Activated CD8-positive, alpha-beta memory T cell treated with anti-CD3 and anti-CD28 coated beads, Interleukin-2, amount 10 ng/mL, durations not matched to agents 7 days and 5 days (primary cell): ENCODE measurements at places on chromosomes 5 and 9.

DNA sequence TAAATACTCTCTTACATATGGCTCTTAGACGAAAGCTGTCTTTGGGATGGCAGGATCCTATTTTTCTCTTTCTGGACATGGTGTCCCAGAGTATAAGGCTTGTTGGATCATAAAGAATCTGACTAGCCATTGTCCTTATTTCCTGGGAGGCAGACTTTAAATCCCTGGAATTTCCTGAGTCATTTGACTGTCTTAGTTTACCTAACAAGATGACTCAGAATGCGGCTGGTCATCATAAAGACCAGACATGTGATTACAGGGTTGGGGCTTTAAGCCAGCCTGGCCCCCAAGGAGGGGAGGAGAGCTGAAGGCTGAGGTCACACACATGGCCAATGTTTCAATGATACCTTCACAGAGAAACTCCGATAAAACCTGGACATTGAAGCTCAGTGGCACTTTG is 37.2 kb downstream of the FAM240B start:
- H3K27ac ChIP-seq = no peak overlapping the region
- no peak for DNase-seq
- no peak overlapping the region for H3K4me3 ChIP-seq
- H3K36me3 ChIP-seq = no peaks in the 10 kb centered on the region

DNA sequence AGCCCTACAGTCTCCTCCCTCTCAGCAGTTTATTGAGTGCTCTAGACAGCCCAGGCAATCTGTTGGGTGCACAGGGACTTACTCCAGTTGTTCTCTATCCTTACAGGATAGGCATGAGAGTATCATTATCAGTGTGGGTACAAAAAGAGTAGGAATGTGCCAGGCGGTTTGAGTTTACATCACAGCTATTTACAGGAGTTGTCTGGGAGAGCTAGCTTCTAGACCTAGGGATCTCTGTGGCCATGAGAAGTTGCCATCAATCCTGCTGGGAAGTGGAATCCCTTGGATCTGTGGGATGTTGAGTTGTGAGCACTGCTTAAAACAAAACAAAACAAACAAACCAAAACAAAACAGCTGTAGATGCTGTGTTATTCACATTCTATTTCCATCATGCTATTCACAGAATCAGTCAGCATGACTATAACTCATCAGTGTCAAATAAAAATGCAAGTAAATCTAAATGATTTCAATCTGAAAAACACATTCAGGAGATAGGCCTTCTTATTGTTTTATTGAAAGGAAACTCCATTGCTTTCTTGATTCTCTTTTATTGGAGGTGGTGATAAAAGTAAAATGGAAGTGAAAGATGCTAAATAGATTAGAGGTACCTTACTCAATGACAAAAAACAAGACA is 552.4 kb upstream of the ZNF608 start:
- no peaks in the 10 kb centered on the region for H3K4me1 ChIP-seq
- H3K36me3 ChIP-seq = no peaks in the 10 kb centered on the region
- no peak overlapping the region for H3K4me3 ChIP-seq
- H3K27me3 ChIP-seq = no peaks in the 10 kb centered on the region

DNA sequence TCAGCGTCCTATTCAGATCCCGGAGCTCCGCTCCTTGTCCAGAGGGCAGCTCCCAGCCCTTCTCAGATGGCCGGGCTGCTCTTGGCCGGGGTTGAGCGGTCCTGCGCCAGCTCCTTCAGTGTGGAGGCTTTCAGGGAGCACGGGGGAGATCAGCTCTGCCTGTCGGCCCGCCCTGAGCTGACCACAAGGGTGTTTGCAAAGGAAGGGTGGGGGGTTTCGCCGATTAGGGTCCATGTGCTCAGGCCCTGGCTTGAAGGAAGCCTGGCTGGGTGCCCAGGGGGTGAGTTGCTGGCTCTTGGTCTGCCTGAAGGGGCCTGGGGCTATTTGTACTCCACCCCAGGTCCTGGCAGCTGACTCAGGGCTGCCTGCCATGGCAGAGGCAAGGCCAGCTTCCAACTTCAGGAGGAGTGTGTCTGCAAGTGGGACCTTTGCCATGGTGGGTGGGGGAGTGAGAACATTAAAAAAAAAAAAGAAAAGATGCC is 250.1 kb upstream of the KLF4 start:
- no peak overlapping the region for H3K27ac ChIP-seq
- no peak for DNase-seq

- H3K36me3 ChIP-seq = peaks cover 8% of the 10 kb centered on the region
- peaks cover 5% of the 10 kb centered on the region for H3K27me3 ChIP-seq
- H3K27ac ChIP-seq = no peak overlapping the region
- peak; percentile 25 for DNase-seq
- peaks cover 31% of the 10 kb centered on the region for H3K4me1 ChIP-seq
- H3K4me3 ChIP-seq = no peak overlapping the region
Measured at GRCh38 chr9:126802318-126803059, 2.4 kb upstream of the ZBTB43 start.

DNA sequence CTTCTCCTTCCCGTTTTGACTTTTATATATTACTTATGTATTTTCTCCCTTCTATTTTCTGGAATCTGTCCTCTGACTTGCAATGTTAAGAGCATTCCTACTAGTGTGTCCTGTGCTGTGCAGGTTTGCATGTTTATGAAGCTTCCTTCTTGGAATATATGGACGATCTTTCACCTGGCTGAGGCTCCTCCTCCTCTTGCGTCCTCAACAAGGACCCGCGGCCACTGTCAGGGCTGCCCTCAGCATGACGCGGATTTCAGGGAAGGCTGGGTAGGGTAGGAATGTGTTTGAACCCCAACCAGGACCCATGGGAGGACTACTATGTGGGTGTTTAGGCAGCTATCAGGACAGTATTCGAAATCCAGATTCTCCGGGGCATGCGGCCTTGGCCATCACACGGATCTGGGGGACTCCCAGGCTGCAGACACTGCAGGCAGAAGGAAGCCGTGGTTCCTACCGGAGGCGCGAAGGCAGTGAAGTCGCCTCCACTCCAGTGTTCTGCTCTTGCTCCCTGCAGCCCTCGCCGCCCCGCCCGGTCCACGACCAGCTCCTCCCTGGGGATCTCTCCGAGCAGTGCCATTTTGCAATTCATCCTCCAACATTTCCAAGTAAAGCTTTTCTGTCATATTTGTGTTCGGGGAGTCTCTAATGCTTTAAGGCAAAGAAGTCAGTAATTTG is 37.0 kb upstream of the OSMR start:
- peaks cover 30% of the 10 kb centered on the region for H3K27me3 ChIP-seq
- no peak for DNase-seq
- H3K36me3 ChIP-seq = no peaks in the 10 kb centered on the region
- H3K4me3 ChIP-seq = no peak overlapping the region

DNA sequence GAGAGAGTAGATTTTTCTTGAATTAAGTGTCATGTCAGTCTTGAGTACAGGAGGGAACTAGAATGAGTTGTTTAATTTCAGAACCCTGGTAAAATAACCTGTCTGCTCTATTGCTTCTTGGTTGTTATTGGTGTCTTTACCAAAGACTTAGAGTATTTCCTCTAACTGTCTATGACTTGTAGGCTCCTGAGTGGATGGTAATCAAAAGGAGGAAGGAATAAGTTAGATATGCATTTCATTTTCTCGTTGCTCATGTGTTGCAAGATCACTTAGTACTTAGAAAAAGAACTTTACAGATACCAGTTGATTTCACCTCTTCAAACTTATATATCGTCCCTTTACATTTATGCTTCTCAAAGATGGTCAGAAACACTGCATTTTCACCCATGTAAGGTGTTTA is 31.1 kb downstream of the UHRF2 start:
- no peak overlapping the region for H3K4me3 ChIP-seq
- H3K4me1 ChIP-seq = peaks cover 20% of the 10 kb centered on the region
- no peak for DNase-seq
- no peak overlapping the region for H3K27ac ChIP-seq

GRCh38 chr9:133918111-133918813 is 73.9 kb downstream of the VAV2 start:
- H3K4me3 ChIP-seq = no peak overlapping the region
- no peak overlapping the region for H3K27ac ChIP-seq
- H3K36me3 ChIP-seq = no peaks in the 10 kb centered on the region
- no peak for DNase-seq
- no peaks in the 10 kb centered on the region for H3K27me3 ChIP-seq

DNA sequence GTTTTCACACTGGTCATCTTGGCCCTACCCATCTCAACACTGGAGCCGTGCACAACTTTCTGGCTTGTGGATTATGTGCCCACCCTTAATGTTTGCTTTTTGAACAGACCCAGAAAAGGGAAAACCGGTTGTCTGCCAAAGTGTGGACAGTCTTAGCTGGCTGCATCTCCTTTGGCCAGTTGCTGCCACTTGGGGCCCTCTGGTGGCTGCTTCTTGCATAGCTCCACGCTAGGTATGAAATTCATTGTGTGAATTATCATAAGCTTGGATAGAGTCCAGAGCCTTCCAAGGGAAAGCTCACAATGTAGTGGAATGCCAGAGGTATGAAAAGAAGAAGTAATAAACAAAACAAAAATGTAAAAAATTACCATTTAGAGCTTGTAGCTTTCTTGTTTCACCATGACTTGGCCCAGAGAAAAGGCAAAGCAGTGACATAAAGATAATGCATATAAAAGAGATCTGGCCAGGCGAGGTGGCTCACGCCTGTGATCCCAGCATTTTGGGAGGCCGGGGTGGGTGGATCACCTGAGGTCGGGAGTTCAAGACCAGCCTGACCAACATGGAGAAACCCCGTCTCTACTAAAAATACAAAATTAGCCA is 12.5 kb upstream of the SLC36A3 start:
- H3K27ac ChIP-seq = no peak overlapping the region
- no peak overlapping the region for H3K4me3 ChIP-seq
- peaks cover 27% of the 10 kb centered on the region for H3K27me3 ChIP-seq
- DNase-seq = peak; percentile 68
- no peaks in the 10 kb centered on the region for H3K36me3 ChIP-seq

DNA sequence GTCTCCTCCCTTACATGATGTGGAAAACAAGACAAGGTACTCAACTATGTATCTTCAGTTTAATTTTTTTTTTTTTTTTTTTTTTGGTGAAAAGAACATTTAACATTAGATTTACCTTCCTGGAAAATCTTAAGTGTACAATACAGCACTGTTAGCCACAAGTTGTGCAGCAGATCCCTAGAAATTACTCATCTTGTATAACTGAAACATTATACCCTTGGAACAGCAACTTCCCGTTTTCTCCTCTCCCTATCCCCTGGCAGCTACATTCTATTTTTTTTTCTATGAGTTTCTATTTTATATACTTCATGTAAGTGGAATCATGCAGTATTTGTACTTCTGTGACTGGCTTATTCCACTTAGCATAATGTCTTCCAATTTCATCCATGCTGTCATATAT is 421.9 kb upstream of the FTMT start:
- H3K36me3 ChIP-seq = no peaks in the 10 kb centered on the region
- no peaks in the 10 kb centered on the region for H3K27me3 ChIP-seq
- DNase-seq = no peak
- no peak overlapping the region for H3K4me3 ChIP-seq

- peak overlapping the region; percentile 22 for H3K4me3 ChIP-seq
- peaks cover 76% of the 10 kb centered on the region for H3K27me3 ChIP-seq
- H3K4me1 ChIP-seq = peaks cover 16% of the 10 kb centered on the region
- DNase-seq = no peak
Measured at GRCh38 chr5:176630681-176631222, 277 bp downstream of the EIF4E1B start.

GRCh38 chr5:81265101-81265500 is 32.0 kb downstream of the CKMT2 start:
- no peaks in the 10 kb centered on the region for H3K27me3 ChIP-seq
- peaks cover 19% of the 10 kb centered on the region for H3K36me3 ChIP-seq
- H3K4me3 ChIP-seq = no peak overlapping the region
- peaks cover 3% of the 10 kb centered on the region for H3K4me1 ChIP-seq

- H3K27me3 ChIP-seq = no peaks in the 10 kb centered on the region
- H3K27ac ChIP-seq = peak overlapping the region; percentile 90
- H3K4me3 ChIP-seq = peak overlapping the region; percentile 88
- H3K36me3 ChIP-seq = peaks cover 7% of the 10 kb centered on the region
Measured at GRCh38 chr9:4984171-4984620, 876 bp upstream of the JAK2 start.
